ENCODE measurements at places on chromosomes 7 and 10. TPM values are rescaled to one million over a fixed set of nuclear protein-coding genes. Genes with fewer than 3 reads are reported as not detected.

DNA sequence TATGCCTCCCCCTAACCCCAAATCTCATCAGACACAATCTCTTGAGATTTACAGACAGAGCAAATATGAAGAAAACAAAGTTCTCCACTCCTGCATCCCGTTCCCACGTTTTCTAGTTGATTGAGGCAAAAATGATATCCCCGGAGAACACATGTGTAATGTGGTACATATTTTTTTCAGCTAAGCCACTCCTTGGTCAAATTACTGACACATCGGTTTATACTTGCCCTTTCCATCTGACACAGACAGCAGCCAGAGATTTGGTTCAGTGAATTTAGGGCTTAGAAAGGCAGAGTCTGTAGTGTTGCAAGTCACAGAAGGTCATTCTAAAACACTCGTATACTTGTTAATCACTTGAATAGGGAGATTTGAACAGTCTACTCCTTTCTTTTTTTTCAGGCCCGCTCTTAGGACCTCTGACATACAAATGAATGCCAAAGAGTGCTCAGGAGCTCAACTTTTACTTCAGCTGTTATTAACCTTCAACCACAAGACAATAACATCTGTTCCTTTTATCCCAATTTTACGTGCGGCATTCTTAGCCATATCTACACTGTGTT, 1.8 kb upstream of the DDX50 start:
- no peak for DNase-seq

GRCh38 chr10:110563132-110563531, 4.4 kb upstream of the SMC3 start:
- DNase-seq, result no peak

- peak; percentile 40 for DNase-seq
Measured at GRCh38 chr10:121595806-121596688, 2.2 kb downstream of the FGFR2 start.

GRCh38 chr7:152173372-152174070, 148.0 kb downstream of the GALNT11 start:
- DNase-seq, result no peak

DNA sequence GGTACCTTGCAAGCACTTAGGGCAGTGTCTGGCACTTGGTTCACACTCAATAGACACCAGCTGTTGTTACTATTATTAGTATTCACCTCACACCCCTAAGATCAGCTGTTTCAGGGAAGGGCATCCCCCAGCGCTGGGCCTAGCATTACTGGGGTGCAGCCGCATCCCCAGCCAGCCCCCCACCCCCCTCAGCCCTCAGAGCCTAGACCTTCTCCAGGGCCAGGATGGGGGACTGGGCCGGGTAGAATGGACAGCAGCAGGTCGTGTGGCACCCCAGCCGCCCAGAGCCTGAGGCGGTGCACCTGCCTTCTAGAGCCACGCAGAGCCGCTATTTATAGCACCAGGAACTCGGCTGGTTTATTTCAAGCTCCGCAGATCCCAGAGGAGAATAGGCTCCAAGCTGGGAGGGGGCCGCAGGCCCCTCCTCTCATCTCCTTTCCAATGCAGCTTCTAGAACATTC, 60.5 kb downstream of the GTF2IRD1 start:
- DNase-seq, result no peak

- DNase-seq, result no peak
Measured at GRCh38 chr7:2131341-2131740, 101.4 kb downstream of the MAD1L1 start.

DNA sequence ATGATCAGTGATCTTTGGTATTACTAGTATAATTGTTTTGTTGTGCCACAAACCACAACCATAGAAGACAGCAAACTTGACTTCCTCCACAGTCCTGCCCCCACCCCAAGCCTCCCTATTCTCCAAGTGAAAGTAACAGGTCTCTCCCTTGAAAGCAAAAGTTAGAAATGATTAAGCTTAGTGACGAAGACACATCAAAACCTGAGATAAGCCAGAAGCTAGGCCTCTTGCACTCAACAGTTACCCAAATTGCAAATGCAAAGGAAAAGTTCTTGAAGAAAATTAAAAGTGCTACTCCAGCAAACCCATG, 7.5 kb downstream of the SAR1A start:
- no peak for DNase-seq

- DNase-seq, result no peak
Measured at GRCh38 chr7:20223356-20223755, 6.2 kb upstream of the MACC1 start.

- DNase-seq, result no peak
Measured at GRCh38 chr10:70858759-70859158, 29.6 kb downstream of the PCBD1 start.

- no peak for DNase-seq
Measured at GRCh38 chr7:137818036-137818435, 28.7 kb downstream of the DGKI start.

- no peak for DNase-seq
Measured at GRCh38 chr7:55140221-55140940, 121.6 kb downstream of the EGFR start.

HOXA5 gene
- not detected for total RNA-seq

GRCh38 chr10:103072891-103073290, 120.2 kb downstream of the NT5C2 start:
- DNase-seq, result no peak

DNA sequence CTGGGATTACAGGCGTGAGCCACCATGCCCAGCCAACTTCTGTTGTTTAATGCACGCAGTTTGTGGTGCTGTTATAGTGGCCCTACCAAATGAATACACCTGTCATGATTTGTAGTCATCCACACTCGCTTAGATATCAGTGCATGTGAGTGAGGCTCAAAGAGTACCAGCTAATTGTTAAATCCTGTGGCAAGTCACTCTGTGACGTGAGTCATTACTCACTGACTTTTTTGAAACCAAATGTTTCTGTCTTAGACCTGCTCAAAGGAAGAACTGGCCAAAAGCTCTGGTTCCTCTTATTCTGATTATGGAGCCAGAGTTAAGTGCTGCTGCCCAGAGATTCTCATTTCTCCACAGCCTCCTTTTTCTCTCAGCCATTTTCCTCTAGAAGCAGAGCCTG, 109.4 kb downstream of the PRKAG2 start:
- no peak for DNase-seq

GRCh38 chr7:96328016-96328415, 6.1 kb upstream of the SLC25A13 start:
- DNase-seq, result no peak

- DNase-seq, result no peak
Measured at GRCh38 chr7:37410305-37411229, 38.1 kb downstream of the ELMO1 start.

SKIDA1 gene
- 9.4 TPM for total RNA-seq

CCDC146 gene
- 15.4 TPM for total RNA-seq

- no peak for DNase-seq
Measured at GRCh38 chr7:24685708-24686107, 71.6 kb downstream of the GSDME start.

TRPV5 gene
- total RNA-seq, result 0.31 TPM

DNA sequence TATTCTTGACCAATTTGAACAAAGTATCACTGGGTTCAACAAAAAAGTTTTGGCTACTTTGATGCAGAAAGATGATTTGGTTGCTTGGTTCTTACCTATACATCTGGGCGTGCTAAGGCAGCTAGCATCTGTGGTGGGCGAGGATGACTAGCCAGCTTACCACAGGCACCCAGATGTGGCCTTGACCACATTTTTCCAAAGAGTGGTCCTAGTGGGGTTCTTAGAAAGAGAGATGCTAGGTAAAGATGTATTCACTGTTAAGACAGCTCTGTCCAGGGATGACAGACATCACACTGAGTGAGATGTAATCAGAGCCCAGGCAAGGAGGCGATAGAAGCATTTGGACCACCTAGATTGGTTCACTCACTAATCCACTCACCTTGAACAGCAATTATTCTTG, 785 bp downstream of the DNTT start:
- DNase-seq, result no peak

- DNase-seq, result no peak
Measured at GRCh38 chr7:29598613-29599012, 35.0 kb downstream of the PRR15 start.

DNA sequence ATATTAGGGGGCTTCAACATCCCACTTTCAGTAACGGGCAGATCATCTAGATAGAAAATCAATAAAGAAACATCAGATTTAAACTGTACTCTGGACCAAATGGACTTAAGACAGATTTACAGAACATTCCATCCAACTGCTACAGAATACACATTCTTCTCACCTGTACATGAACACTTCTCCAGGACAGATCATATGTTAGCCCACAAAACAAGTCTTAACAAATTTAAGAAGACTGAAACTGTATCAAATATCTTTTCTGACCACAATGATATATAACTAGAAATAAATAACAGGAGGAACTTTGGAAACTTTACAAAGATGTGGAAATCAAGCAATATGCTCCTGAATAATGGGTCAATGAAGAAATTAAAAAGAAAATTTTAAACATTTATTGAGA, 86.7 kb downstream of the MICU1 start:
- DNase-seq, result no peak

DNA sequence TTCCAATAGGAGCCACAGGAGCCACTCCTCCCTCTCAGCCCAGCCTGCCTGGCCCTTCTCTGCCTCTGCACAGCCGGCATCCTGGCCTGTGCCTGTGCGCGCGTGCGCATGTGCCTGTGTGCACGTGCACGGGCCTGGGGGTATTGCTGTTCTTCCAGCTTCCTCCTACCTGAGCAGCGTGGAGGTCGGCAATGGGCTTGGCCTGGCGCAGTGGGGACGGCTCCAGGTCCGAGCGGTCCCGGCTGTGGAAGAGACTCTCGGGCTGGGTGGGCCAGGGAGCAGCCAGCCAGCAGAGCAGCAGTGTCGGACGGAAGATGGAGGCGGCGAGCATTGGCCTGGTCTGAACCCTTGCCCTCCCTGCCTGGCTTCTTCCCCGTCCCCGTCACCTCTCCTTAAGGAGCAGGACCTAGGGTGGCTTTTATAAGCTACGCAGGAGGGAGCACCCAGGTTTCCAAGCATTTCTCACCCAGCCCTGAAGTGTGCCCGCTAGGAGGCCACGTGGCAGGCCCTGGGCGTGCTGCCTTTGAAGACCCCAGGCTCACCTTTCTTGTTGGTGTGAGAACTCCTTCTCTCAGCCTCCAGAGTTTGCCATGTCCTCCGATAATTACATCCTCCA, at the start of gene MMP21:
TSS of gene MMP21 (minus strand) at position 331 of the 616 bp plus-strand sequence. CDS start at position 331, 0 bp downstream.
- DNase-seq, result no peak

- no peak for DNase-seq
Measured at GRCh38 chr10:110803830-110804338, 67.8 kb upstream of the PDCD4 start.

CFAP70 gene
- 0.62 TPM for total RNA-seq

KCNH2 gene
- total RNA-seq, result 8.0 TPM

CRPPA gene
- 9.5 TPM for total RNA-seq

DNA sequence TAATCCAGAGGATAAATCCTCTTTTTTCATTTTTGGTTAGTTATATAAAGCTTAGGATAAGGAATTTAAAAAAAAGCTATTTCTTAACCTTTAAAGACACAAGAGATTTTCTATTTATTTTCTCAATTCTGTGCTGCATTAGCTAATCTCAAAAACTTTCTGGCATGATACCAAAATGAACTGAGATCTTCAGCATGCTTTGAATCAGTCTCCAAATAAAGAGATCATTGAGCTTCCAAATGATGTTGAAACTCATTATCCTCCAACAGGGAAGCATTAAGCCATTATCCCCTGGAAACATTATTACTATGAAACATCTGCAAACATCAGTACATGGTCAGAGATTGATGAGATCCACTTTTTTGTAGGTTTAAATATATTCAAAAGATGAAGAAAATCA, 350.3 kb upstream of the TEX47 start:
- no peak for DNase-seq

- DNase-seq, result no peak
Measured at GRCh38 chr10:18021725-18022480, 70.2 kb downstream of the SLC39A12 start.

IGFBP3 gene
- total RNA-seq, result 4.2 TPM

DNA sequence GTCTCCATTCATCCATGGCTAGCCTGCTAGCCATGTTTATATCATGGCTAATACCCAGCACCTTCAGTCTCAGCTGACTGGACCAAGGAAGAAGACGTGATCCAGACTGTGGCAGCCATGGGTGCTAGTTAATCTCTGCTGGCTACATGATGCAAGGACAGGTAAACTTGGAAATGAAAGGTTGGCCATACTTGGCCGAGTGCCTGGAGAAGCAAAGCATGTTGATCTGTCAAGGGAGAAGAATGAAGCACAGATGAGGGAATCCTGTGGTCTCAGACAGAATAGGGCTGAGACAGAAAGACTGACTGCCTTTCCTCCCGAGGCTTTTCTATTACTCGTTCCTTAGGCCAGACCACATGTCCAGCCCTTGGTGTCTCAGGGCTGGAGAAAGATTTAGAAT, 41.1 kb downstream of the CPVL start:
- no peak for DNase-seq

AQP1 gene
- 0.31 TPM for total RNA-seq

DNA sequence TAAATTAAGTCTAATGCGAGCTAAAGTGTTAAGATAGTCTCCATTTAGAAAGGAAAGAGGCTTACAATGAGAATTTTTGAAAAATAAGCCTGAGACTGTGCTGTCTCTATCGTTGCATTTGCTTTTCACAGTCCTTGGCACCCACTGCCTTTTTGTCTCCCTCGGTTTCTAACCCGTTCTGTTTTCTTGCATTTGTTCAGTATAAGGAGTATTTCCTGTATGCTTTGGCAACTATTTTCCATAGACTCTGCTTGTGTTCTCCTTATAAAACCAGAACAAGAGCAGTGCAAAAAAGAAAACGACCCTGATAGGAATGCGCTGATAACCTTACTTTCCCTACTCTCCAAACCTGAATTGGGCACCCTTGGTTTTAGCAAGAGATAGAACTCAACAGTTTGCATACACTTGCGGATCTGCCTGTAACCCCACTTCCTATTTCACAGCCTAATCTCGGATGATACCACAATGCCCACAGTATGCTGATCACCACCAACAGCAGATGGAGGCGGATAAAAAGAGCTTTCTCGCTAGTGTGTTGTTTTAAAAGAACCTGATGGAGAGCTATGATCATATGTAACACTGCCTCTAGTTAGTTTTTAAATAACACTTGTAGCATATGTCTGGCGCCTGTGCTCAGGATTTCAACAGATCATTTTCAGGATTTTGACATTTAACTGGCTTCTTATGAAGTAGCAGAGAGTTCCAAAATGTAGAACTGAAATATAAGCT, 1.6 kb upstream of the ARHGAP12 start:
- no peak for DNase-seq

DNA sequence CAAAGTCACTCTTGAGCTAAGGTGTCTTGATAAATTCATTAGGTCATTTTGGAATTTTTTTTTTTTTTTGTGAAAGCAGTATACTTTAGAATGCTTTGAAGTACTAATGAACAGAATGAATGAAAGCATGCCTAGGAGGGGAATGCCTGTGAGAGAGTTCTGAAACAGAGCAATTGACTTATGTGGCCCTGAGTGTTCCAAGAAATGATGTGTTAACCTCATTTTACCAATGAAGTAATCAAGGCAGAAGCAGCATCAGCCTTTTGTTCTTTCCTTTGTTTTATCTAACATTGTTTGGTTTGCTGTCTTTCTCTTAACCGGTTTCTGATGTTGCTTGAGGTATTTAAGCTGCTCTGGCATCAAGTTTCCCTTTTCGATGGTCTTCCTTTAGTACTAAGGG, 154.6 kb upstream of the HGF start:
- DNase-seq, result no peak

All from occipital lobe (tissue), 3 donors.